ENCODE measurements at places on chromosomes 2 and 18.

DNA sequence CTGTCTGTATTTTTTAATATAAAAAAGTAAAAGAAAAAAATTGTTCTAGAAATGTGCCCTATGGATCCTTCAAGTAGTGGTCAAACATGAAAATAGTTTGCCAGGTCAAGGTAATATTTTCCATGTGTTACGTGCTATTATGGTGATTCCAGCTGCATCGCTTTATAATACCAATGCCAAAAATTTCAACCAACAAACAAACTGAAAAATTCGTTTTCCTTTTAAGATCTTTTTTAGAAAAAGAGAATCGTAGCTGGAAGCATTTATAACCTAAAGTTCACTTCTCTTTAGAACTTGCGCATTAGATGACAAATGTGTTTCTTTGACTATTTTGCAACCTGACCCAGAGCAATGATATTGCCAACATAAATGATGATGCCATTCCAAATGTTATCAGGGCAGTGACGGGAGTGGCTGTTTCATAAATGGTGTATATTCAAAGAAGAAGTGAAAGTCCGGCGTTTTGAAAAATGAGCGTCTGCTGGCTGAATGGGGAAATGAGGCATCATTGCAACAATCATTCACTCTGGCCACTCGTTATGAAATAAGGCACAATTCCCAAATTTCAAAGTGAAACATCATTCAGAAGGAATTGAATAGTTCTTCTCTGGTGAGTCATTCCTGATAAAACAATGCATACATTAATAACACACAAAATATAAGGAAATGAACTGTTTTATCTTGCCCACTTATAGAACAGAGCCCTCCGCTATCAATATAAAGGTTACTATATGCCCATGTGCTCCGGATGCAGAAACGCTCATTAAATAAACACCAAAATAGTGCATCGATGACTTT is 297.4 kb downstream of the TGIF1 start:
- DNase-seq: no peak

- DNase-seq: no peak
Observed at GRCh38 chr2:205270689-205271088, 411.6 kb upstream of the NRP2 start.

- DNase-seq: no peak
Observed at GRCh38 chr18:1907470-1908206, 663.7 kb downstream of the METTL4 start.

GRCh38 chr18:24027156-24027827 is 12.7 kb downstream of the TTC39C start:
- no peak for DNase-seq

- no peak for DNase-seq
Observed at GRCh38 chr2:64696636-64697035, 42.9 kb upstream of the SERTAD2 start.

Measured in hematopoietic multipotent progenitor cell treated with erythropoietin and hydrocortisone succinate and interleukin-3 and kit ligand, for 17 days (in vitro differentiated cells).